ENCODE measurements at places on chromosomes 2 and 18. TPM values are rescaled to one million over a fixed set of nuclear protein-coding genes. Genes with fewer than 3 reads are reported as not detected.

Gene SAG
- not detected for total RNA-seq

Gene IKZF2
- total RNA-seq, result 1.8 TPM

- no peak for DNase-seq
Measured at GRCh38 chr18:38256366-38256765, 690.8 kb upstream of the CELF4 start.

GRCh38 chr2:141440072-141440635 lies 690.7 kb downstream of the LRP1B start:
- no peak for DNase-seq

DNA sequence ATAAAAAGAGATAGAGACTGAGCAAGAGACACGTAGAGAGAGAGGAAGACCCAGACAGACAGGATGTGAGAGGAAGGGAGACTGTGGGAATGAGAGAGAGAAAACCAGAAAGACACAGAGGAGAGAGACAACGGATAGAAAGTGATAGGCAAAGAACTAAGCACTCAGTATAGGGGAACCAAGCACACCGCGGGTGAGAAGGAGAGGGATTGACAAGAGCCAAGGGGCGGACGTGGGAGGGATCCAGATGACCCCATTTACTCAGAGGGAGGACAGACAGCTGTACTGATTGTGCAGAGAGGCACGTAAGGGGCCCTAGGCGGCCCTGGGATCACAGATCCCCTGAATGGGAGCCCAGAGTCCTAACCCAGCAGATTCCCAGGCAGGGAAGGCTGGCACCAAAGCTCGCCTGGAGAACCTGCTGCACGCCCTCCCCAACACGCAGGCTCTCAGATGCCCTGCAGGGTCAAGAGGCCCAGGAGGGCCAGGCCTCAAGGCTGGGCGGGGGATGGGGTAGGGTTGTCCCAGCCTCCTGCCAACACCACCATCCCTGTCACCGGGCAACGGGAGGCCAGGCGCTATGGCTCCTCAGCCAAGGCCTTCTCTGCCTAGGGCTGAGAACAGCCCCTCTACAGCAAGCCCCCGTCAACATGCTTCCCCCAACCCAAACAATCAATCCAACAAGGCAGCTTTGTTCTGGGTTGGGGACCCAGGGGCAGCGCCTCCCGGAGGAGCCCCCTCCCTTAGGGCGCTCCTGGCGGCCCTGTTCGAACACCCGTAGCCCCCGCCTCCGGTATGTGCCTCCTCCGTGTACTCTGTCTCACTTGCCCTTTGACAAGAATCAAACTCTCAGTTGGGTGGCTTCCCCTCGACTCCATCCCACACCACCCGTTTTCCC lies 579 bp downstream of the LOXL3 start:
- DNase-seq, result no peak
